ENCODE measurements at places on chromosomes 7 and 10.
A peak's percentile ranks its signal among the peaks of the same experiment; 100 is the strongest.

- DNase-seq = no peak
These were observed 160.8 kb downstream of the CREB5 start for GRCh38 chr7:28573059-28573553.

- DNase-seq = no peak
These were observed 89.4 kb downstream of the C10orf105 start for GRCh38 chr10:71630168-71630567.

- DNase-seq = no peak
These were observed 71.4 kb upstream of the NFKB2 start for GRCh38 chr10:102324061-102324460.

- DNase-seq = no peak
These were observed 519.2 kb downstream of the TFEC start for GRCh38 chr7:115511330-115511729.

DNA sequence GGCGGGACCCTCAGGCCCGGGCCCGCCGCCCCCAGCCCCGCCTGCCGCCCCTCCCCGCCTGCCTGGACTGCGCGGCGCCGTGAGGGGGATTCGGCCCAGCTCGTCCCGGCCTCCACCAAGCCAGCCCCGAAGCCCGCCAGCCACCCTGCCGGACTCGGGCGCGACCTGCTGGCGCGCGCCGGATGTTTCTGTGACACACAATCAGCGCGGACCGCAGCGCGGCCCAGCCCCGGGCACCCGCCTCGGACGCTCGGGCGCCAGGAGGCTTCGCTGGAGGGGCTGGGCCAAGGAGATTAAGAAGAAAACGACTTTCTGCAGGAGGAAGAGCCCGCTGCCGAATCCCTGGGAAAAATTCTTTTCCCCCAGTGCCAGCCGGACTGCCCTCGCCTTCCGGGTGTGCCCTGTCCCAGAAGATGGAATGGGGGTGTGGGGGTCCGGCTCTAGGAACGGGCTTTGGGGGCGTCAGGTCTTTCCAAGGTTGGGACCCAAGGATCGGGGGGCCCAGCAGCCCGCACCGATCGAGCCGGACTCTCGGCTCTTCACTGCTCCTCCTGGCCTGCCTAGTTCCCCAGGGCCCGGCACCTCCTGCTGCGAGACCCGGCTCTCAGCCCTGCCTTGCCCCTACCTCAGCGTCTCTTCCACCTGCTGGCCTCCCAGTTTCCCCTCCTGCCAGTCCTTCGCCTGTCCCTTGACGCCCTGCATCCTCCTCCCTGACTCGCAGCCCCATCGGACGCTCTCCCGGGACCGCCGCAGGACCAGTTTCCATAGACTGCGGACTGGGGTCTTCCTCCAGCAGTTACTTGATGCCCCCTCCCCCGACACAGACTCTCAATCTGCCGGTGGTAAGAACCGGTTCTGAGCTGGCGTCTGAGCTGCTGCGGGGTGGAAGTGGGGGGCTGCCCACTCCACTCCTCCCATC is 82.7 kb downstream of the PAX2 start:
- DNase-seq = no peak

DNA sequence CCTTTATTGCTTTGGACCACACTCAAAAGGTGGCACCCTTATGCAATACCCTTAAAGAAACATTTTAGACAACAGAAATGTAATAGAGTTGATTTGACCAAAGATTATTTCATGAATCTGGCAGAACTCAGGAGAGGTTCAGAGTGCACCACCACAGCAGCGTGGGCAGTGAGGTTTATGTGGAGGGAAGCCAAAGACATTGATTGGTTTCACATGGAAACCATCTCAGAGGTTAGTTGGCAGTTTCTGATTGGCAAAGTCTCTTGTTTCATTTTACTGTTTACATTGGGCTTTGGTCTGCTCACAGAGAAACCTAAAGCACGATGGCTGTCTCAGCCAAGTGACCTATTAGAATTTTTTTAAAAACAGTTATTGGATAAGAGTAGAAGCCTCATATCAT is 101.3 kb downstream of the SDHAF3 start:
- DNase-seq = no peak

GRCh38 chr10:15715619-15716227 is 4.0 kb downstream of the ITGA8 start:
- no peak for DNase-seq

- DNase-seq = no peak
These were observed 546.4 kb upstream of the C7orf33 start for GRCh38 chr7:148044173-148044572.

DNA sequence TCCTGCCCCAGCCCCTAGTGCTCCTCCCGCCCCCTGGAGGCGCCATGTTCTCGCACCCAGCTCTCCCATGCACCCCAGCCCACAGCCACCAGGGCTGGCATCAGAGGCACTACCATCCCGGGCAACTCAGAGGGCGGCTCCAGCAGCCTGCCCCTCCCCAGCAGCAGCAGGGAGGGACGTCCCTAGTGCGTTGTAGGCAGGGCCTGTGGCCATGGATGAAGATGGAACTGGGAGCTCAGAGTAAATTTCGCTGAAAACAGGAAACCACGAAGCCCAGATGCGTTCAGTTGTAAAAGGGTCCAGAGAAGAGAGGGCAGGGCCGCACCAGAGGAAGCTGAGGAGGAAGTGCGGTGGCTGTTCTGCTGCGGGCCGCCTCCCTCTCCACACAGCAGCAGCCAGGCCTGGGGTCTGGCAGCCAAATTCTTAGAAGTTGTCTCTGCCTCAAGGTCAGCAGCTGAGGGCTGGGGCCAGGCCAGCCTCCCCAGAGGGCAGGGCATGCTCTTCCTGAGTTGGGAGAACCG is 24.6 kb downstream of the VSIR start:
- peak; percentile 40 for DNase-seq

DNA sequence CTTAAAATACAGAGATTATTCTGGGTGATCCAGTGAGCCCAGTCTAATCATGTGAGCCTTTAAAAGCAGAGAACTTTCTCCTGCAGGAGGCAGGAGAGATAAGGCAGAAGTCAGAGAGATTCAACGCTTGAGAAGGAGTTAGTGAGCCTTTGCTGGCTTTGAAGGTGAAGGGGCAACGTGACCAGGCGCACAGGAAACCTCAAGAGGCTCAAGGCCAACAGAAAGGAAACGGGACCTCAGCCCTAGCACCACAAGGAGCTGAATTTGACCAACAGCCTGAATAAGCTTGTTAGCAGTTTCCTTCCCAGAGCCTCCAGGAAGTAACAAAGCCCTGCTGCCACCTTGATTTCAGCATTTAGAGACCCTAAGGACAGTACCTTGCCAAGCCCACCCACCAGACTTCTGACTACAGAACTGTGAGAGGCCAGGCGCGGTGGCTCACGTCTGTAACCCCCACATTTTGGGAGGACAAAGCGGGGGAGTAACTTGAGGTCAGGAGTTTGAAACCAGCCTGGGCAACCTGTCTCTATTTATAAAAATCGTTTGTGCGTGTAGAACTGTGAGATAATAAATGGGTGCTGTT is 87.3 kb upstream of the KAT6B start:
- no peak for DNase-seq

DNA sequence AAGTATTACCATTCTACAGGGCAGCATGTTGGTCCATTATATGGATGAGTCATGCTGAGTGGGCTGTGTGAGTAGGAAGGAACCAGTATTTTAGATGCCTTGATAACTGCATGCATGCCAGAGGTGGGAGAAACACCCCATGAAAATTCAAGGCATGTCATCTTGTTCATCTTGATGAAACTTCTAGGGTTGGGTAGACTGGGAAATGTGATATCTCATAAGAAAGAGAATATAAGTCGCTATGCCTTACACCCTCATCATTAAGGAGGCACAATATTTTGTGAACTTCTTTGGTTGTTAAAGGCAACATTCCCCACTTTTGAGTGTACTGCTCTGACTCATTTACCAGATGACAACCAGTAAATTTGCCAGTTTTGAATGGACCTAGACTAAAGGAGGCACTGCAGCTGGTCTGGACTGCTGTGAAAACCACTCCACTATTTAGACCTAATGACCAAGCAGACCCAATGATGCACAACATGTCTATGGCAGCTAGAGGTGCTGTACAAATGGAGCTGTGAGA is 48.0 kb downstream of the ZNF365 start:
- DNase-seq = no peak

DNA sequence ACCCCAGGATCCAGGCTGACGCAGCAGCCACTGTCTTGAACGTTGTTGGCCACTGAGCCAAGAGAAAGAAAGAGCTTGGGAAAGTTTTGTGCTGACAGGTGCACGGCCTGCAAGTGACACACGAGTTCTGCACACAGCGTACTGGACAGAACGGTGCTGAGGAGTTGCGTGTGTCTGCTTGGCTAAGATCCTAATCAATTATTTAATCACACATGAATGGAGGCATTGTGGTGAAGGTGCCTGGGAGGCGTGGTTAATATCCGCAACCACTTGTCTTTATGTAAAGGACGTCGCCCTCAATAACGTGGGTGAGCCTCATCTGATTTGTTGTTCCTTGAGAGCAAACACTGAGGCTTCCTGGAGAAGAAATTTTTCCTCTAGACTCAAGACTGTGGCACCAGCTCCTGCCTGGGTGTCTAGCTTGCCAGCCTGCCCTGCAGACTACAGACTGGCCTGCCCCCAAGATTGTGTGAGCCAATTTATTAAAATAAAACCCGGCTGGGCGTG is 16.6 kb upstream of the GNA12 start:
- DNase-seq = no peak

- DNase-seq = no peak
These were observed 12.6 kb downstream of the MAFK start for GRCh38 chr7:1542841-1543747.

- no peak for DNase-seq
These were observed 106.6 kb upstream of the SHH start for GRCh38 chr7:155918720-155919390.

DNA sequence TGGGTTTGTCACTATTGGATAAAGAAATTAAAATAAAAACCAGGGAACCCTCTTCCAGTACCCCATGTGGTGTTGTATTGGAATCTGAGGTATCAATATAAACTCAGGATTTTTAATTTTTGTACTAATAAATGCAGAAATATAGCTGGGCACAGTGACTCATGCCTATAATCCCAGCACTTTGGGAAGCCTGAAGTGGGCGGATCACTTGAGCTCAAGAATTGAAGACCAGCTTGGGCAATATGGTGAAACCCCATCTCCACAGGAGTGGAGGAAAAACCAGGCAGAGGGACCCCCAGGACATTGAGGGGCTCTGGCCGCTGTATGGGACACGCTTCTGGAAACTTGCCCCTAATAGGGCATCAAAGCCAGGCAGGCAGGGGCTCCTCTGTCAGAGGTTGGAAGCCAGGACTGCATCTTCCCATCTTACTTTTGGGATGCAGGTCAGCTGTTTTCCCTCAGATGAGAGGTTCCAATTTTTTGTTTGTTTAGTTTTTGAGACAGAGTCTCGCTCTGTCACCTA is 11.1 kb downstream of the ADIRF start:
- DNase-seq = no peak

Measured in stimulated activated CD4-positive, alpha-beta T cell treated with anti-CD3 and anti-CD28 coated beads, TNF-alpha, amount 100 ng/mL, for 1 hour (primary cell).